ENCODE measurements at places on chromosomes 11 and 22.
A peak's percentile ranks its signal among the peaks of the same experiment; 100 is the strongest.

DNA sequence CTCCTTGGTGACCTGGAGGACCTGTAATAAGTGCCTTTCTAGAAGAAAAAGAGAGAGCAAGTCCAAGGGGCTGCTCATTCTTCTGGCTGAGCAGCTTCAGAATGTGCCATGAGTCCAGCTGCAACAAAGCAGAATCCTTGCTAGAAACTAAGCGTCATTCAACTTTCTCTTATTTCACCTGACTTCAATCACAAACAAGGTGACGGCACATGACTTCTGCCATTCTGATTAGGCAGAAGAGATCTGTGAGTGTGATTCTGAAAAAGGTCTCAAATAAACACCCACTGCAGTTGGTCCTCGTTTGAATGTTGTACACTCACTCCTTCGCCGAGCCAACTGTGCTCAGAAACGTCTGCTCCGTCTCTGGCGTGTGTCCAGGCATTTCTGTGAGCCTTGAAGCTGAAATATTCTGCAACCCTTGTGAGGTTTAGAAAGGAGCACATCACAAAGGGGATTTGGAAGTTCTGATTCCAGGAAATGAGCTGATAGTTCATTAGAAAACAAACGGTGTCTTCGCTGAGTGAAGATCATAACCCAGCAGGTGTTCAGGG, 623.8 kb upstream of the KIRREL3 start:
- DNase-seq = no peak

GRCh38 chr11:97309291-97309690, 919.5 kb downstream of the JRKL start:
- no peak for DNase-seq

DNA sequence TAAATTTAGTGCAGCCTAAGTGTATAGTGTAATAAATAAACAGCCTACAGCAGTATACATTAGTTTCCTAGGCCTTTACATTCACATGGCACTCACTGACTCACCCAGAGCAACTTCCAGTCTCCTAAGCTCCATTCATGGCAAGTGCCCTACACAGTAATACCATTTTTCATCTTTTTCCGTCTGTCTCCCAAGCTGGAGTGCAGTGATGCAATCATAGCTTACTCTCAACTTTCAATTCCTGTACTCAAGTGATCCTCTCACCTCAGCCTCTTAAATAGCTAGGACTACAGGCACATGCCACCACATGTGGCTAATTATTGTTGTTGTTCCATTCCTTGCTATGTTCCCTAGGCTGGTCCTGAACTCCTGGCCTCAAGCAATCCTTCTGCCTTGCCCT, 54.4 kb downstream of the FCHSD2 start:
- no peak for DNase-seq

- no peak for DNase-seq
Observed at GRCh38 chr22:17792299-17792698, 18.0 kb upstream of the BID start.

- DNase-seq = no peak
Observed at GRCh38 chr11:29962243-29962642, 54.6 kb downstream of the KCNA4 start.

DNA sequence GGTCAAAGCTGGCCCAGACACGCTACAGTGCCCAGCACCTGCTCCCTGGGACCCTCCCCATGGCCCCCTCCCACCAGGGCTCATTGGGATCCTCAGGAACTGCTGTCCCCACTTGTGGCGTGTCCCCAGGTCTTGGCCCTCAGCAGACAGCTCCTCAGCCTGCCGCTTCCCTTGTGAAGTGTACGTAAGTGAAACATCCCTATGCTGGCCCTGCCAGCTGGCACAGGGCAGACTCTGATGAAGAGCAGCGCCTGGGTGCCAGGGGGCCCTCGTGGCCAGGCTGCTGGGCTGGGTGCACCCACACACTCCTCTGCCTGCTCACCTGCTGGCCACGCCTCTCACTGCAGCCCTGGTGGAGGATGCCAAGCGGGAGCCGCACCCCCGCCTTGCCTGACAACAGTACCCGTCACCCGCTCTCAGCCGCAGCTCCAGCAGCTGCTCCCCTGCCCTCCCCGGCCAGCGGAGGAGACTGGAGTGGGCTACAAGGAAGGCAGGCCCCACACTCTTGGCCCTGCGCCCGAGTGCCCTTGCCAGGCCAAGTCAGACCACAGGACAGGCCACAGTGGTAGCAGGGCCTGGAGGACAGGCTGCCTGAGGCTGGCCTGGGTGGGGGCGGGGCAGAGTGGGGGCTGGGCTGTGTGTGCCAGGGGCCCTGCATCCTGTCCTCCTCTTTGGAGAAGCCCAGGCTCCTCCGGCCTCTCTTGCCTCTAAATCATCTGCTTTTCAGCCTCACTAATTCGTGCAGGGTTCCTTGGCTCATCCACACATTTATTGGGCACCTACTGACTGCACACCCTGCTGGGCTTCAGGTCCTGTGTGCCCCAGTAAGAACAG, 39.5 kb downstream of the IGF2 start:
- DNase-seq = no peak

- DNase-seq = no peak
Observed at GRCh38 chr22:29032014-29032475, 29.6 kb downstream of the C22orf31 start.

DNA sequence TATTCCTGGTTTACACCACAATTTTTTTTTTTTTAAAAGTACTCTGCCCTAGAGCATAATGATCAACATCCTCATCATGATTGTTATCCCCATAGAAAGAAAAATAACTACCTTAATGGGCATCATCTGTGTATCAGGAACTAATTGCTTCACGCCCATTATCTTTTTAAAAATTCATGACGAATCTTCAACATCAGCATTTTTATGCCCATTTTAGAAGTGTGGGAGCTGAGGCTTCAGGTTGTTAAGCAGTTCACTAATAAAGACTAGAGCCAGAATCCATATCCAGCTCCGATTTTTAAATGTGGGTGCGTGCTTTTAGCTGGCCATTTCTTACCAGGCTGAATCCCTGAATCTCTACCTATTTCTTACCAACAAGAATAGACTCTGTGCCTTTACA, 92.9 kb upstream of the KCNA4 start:
- no peak for DNase-seq

DNA sequence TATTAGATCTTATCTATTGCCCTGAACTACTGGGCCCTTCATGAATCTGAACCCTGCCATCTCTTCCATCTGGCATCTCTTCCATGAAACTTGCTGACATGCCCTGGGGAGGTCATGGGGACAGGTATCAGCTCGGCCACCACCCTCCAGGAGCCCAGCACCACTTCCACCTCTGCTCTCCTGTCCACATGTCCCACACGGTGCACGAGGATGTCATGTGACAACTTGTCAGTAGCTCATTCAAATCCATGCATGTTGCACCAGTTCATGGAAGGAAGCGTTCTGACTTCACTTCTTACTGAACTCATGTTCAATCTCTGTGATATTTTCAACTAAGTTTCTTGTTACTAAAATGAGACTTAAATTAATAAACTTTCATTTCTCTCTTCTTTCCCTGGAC, 16.6 kb downstream of the YPEL1 start:
- DNase-seq = no peak

DNA sequence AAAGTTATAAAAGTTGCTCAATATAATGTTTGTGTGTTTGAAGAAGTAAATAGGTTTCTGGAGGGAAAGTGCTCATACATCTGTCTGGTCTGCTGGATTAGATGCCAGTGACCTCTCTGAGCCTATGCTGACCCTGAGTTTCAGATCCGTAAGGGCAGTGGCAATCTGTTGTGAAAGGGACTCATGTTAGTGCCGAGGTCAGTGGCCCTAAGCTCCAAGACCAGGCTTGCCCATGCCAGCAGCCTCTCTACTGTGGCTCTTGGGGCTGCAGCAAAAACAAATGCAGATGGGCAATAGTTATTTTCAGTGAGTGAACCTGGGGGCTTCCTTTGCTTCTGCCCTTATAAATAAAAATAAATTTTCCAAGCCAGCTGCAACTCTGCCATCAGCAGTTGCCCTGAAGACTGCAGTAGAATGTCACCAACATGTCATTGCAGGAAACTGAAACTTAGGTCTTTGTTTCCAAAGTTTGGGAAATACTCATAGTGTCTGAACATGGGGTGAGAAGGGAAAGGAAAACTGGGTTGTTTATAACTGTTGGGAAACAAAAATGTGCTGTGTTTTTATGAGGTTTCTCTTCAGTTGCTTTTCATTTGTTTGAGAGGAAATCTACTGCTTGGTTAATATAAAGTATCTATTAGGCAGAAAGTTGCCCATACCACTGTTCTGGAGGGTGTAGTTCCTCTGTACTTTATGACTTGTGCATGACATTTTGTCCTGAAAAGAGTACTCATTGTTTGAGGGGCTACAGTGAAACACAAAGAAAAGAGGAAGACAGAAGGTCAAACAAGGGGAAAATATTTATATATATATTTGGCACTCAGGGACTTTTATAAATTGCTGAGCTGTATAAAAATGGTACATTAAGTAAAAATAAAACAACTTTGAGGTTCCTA, 9.5 kb upstream of the MS4A4E start:
- no peak for DNase-seq

- DNase-seq = no peak
Observed at GRCh38 chr22:48488611-48489511, 1338.8 kb downstream of the BRD1 start.

DNA sequence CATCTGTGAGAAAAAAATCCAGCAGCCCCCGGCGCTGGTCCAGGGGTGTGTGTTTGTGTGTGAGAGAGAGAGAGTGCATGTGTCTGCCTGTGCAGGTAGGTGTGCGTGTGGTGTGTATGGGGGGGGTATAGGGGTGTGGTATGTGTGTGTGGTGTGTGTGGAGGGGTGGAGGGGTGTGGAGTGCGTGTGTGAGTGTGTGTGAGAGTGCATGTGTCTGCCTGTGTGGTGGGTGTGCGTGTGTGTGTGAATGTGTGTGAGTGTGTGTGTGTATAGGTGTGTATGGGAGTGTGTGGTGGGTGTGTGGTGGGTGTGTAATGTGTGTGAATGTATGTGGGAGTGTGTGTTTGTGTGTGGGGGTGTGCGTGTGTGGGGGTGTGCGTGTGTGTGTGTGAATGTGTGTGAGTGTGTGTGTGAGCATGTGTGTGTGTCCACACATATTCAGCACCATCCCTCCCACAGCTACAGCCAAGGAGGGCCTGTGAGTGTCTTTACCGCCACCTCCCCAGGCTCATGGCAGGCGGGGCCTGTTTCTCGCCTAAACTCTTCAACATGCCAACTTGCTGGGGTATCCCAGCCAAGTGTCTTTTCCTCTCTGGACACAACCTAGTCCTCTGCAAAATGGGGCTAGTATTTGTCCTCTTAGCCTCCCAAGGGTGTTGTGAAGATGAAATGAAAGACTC, 11.9 kb downstream of the LMO1 start:
- DNase-seq = no peak

- no peak for DNase-seq
Observed at GRCh38 chr11:96538104-96538503, 148.3 kb downstream of the JRKL start.

DNA sequence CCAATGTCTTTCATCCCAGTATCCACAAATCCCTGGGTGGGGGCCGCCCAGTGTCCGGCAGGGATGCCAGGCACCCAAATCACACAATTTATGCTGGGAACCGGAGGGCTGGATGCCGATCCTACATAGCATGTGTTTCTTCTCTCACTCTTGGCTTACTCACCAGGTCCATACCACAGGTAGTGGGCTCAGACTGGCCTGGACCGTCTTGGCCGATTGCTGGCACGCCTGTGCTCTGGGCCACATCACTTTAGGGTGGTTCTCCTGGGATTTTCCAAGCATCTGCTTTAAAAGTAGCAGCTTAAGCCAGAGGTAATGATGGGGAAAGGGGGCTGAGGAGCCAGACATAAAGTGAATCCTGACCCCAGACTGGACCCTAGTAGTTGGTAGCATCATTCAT, 22.6 kb upstream of the ALDH3B2 start:
- DNase-seq = no peak

- DNase-seq = no peak
Observed at GRCh38 chr11:80831374-80831773, 1390.5 kb upstream of the TENM4 start.

GRCh38 chr22:19870153-19871022, 15.7 kb upstream of the GNB1L start:
- DNase-seq = peak; percentile 90

GRCh38 chr11:107457205-107457557, 444 bp downstream of the CWF19L2 start:
- no peak for DNase-seq

DNA sequence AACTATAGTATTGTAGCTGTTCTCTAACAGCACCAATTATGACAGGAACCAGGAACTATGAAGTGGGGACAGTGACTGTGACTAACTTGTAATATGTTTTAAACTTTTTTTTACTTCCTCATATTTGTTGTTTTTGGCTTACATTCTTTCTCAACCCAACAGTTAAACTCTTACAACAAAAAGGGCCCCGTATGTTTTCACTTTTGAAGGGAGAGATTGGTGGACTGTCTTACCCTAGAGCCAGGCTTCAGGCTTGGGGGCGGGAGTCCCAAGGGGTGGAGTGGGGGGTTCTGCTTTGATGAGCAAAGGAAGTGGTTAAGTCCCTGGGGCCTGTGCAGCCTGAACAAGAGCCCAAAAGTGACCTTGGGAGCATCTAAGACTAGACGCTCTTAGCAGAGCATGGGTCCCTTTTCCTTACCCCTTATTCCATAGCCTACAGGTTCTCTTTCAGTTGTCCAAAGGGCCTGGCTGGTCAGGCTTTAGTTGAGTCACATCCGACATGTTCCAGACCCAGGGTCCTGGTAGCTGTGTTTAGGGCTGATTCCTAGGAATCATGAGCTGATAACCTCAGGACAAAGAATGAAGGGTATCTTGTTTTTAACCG, 38.8 kb downstream of the STIM1 start:
- no peak for DNase-seq

- DNase-seq = no peak
Observed at GRCh38 chr11:109869536-109869935, 223.7 kb upstream of the ZC3H12C start.

DNA sequence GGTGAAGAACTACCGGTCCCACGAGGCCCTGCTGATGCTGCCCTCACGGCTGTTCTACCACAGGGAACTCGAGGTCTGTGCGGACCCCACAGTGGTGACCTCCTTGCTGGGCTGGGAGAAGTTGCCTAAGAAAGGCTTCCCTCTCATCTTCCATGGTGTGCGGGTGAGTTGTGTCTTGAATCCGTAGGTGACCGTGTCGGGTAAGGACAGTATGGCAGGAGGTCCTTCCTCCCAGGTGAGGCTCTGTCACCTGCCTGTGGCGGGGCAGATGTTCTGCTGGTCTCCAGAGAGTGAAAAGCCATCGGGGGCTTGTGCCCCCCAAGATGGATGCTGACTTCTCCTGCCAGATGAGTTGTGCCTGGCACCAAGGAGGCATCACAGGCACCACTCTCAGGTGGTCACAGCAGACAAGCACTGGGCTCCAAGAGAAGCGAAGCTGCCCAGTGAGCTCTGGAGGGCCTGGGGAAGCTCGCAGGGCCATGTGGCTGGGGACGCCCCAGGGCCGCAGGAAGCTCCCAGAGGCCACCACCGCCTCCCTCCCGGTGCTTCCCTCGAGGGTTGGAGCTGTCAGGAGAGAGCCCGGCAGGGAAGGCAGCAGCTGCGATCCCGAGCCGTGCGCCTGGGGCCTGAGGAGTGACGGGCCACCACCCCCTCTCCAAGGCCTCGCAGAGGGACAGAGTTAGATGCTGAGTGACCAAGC, 17.3 kb upstream of the PANX2 start:
- no peak for DNase-seq

- no peak for DNase-seq
Observed at GRCh38 chr22:48560389-48560751, 1267.3 kb downstream of the BRD1 start.

Measured in NCI-H524 treated with DMSO at 0.1 percent for 48 hours (cell line).